ENCODE measurements at places on chromosomes 6 and 20.

GRCh38 chr20:31833130-31833930 lies 12.1 kb downstream of the FOXS1 start:
- DNase-seq: peak; percentile 84

DNA sequence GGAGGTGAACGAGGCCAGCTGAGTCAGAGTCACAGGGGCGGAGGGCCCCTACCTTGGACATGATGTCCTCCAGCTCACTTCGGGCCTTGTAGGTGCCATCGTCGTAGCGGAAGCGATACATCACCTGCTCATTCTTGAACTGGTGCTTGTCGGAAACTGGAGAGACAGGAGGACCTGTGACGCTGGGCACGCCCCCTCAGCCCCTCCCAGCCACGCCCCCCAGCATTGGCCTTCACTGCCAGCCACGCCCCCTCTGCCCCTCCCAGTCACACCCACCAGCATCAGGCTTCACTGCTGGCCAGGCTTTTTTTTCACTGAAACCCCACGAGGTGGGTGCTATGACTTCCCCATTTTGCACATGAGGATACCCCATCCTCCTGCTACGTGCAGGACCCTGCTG lies 148.2 kb downstream of the PREX1 start:
- DNase-seq: no peak

DNA sequence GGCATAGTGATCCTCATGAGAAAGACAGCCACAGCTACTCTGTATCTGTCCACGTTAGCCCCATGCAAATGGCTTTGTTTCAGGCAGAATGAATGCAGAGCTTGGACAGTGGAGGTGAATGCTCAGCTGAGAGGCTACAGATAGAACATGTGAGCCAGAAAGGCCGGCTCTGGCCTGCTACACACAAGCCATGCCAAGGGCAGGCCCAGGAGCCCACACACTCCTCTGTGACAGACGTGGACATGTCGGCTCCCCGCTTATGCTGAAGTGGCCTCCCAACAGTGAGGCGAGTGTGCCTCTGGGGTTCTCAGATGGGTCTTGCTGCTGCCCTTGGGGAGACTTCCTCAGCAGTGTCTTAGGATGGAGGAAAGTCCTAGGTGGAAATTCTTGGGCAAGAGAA lies 159.6 kb downstream of the SYNDIG1 start:
- DNase-seq: no peak

- no peak for DNase-seq
These were observed 61.1 kb upstream of the ZFP64 start for GRCh38 chr20:52252664-52253063.

- no peak for DNase-seq
These were observed 22.3 kb downstream of the QKI start for GRCh38 chr6:163436843-163437242.

- no peak for DNase-seq
These were observed 92.3 kb upstream of the BEND6 start for GRCh38 chr6:56862415-56863175.

GRCh38 chr6:15969236-15969778 lies 159.6 kb upstream of the MYLIP start:
- DNase-seq: no peak

DNA sequence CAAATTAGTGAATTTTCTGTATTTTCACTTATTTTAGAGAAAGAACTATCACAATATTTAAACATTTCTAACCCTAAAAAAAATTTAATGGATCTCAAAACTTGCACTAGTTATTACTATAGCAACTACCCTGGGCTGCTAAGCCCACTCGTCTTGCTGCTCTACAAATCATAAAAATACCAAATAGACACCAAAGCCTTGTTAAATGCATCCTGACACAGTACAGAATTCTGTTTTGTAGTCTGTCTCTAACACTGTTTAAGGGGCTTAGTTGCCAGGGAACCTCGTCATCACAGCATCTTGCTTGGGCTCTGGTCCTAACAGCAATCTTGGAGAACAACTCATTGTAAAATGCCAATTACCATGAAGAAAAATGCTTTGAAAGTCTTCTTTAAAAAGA lies 56.9 kb upstream of the MBOAT1 start:
- no peak for DNase-seq

GRCh38 chr6:28588666-28589065 lies 63.0 kb downstream of the GPX5 start:
- DNase-seq: no peak

DNA sequence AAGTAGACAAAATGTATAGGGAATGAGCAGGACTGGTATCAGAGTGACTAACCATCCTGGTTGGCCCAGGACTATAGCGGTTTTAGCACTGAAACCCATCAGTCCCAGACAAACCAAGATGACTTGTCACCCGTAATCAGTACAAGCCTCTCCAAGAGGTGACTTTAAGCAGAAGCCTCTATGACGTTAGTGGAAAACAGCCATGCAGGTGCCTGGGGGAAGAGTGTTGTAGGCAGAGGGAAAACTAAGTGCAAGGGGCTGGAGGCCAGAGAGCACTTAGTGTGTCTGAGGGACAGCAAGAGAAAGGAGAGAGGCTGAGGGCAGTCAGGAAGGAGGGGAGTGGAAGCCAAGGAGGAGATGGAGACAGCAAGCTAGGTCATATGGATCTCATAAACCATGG lies 2.1 kb downstream of the SGK2 start:
- no peak for DNase-seq

- DNase-seq: no peak
These were observed 792.0 kb downstream of the MAFB start for GRCh38 chr20:39897058-39897457.

GRCh38 chr6:100300221-100300736 lies 164.4 kb downstream of the SIM1 start:
- DNase-seq: no peak

GRCh38 chr20:46626758-46627157 lies 24.5 kb downstream of the SLC13A3 start:
- no peak for DNase-seq

DNA sequence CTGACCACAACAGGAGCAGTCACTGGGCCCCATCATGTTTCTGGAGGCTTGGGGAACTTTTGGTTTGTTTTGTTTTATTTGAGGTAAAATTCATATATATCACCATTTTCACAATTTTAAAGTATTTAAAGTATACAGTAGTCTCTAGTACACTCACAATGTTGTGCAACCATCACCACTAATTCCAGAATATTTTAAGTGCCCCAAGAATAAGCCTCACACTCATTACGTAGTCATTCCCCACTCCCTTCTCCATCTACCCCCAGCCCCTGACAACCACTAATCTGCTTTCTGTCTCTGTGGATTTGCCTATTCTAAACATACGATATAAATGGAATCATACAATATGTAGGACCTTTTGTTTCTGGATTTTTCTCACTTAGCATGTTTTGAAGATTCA lies 29.0 kb downstream of the RTN4IP1 start:
- no peak for DNase-seq

- no peak for DNase-seq
These were observed 106.3 kb downstream of the PRKN start for GRCh38 chr6:162621246-162621645.

GRCh38 chr6:104958178-104959025 lies 1.5 kb downstream of the LIN28B start:
- no peak for DNase-seq

GRCh38 chr6:80537118-80537972 lies 430.9 kb downstream of the BCKDHB start:
- DNase-seq: no peak

GRCh38 chr20:53463101-53463972 lies 130.3 kb downstream of the ZNF217 start:
- DNase-seq: no peak

GRCh38 chr6:140052736-140053729 lies 678.6 kb upstream of the CITED2 start:
- DNase-seq: no peak

- no peak for DNase-seq
These were observed 89.4 kb downstream of the TRDN start for GRCh38 chr6:123547216-123547978.

DNA sequence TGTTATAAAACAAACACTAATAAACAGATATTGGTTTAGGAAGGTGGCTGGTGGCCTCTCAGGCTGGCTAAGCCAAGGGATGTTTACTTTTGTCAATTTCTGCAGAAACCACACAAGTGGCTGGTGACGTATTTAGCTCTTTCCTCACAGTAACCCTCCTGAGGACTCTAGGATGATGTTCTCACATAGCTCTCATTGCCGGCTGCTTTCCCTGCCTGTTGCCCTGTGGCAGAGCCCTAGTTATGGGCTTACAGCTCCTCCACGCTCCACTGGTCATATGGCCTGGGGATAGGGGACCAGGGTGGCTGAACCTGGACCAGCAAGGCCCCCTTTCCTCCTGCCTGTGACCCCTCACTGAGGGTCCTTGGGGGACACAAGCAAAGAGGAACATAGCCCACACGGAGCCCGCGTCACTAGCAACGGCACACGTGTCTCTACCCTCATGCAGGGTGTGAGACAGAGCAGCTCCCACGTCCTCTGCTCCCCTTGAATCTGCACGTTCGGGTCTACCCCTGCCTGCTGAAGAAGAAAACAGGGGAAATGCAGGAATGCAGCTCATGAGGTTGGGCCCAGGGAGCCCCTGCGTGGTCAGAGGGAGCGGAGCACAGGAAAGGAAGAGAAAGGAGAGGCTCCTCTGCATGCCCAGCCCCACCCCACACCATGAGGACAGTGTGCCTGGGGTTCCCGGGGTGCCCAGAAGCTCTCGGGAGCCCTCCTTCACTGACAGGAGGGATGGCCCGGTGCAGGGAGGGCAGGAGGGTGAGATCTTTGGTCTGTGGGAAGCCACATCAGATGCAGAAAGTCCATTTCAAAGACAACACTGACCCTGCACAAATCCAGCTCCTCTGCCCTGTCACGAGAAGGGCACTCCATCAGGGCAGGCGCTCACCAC lies 13.9 kb downstream of the RAMACL start:
- no peak for DNase-seq

DNA sequence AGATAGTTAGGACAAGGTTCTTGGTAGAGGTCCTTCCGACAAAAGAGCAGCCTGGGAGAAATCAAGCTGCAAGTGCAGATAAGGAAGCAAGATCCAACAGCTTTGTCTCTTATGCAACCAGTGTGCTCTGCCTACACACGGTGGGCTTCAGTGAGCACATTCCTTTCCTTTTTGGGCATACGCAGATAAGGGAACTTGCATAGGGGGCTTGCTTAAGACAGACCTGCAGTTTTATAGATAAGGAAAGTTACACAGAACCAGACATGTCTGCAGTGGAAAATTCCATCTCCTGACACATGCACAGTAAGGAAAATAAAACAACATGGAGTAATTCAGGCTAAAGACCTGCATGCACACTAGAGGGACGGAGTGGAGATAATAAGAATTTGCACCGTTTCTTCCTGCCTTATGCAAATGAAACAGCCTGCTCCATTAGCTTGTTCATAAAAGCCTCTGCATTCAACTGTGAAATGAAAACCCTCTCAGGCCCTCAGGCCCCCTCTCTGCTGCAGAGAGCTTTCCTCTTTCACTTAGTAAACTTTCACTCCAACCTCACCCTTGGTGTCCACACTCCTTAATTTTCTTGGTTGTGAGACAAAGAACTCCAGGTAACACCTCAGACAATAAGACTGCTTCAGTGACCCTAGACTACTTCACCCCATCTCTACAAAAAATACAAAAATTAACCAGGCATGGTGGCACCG lies 97.5 kb upstream of the MYLIP start:
- no peak for DNase-seq

- DNase-seq: no peak
These were observed 68.0 kb downstream of the CD164 start for GRCh38 chr6:109314313-109314712.

DNA sequence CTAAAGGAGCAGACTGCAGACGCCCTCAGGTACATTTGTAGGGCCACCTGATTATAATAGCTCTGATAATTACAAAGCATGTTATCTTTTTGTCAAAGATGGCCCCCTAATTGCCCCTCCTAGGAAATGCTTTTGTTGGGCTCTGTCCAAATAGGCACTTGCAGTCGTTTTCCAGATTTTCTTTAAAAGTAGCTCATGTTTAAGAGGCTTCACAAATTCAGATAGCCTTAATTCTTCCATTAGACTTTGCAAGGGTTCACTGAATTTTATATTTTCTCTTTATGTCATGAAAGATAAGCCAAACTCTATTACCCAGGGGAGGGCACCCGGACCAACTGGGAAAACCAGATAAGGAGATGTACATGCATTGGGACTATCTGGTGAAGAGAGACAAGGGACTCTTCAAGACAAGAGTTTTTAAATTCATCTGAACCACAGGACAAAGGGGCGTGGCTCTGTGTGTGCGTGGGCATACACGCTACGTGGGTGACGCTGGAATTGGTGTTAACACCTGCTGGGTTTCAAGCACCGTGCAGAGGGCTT lies 95.6 kb downstream of the TOX2 start:
- DNase-seq: peak; percentile 28

DNA sequence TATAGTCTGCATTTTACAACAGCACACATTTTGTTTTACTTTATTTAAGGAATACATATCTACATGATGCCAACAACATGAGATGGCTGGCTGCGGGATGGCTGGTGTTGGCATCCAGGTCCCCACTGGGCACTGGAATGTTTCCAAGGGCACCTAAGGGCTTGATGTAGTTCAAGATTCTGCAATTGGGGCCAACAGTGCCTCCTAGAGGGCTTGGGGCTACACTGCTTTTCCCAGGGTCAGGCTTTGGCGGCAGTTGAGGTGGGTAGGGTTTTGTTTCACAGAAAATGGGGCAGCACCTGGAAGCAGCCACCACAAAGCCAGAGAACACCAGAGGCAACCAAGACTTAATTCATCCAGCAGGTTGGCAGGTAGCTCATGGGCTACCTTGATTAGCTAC lies 202.2 kb upstream of the PRND start:
- no peak for DNase-seq

DNA sequence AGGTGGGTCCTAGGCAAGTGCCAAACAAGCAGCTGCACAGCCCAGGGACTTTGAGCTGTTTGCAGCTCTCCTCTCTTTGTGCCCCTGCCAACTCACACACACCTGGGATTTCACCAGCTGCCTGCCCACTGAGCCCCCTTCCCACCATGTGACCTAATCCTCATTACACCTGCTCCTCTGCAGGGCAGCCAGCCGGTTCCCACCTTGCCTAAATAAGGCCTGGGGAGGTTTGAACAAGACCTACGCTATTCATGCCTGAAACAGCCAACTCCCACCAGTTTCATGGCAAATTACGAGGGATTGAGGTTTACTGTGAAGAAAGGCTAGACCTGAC lies 92.6 kb upstream of the SOX4 start:
- DNase-seq: no peak

- DNase-seq: no peak
These were observed 69.9 kb downstream of the OLIG3 start for GRCh38 chr6:137424251-137424650.
